ENCODE measurements at places on chromosomes 3 and 15. TPM values are rescaled to one million over a fixed set of nuclear protein-coding genes. Genes with fewer than 3 reads are reported as not detected.

The LRTM1 gene
- not detected for total RNA-seq

The DLL4 gene
- total RNA-seq = 0.51 TPM

The AGBL1 gene
- total RNA-seq = not detected

The FANCD2OS gene
- total RNA-seq = not detected

The IGSF11 gene
- total RNA-seq = 4.8 TPM

The IL17RC gene
- 15.2 TPM for total RNA-seq
